ENCODE measurements at places on chromosomes 5 and 9.

GRCh38 chr9:74496406-74496805 is 729 bp upstream of the RORB start:
- no peak for DNase-seq

DNA sequence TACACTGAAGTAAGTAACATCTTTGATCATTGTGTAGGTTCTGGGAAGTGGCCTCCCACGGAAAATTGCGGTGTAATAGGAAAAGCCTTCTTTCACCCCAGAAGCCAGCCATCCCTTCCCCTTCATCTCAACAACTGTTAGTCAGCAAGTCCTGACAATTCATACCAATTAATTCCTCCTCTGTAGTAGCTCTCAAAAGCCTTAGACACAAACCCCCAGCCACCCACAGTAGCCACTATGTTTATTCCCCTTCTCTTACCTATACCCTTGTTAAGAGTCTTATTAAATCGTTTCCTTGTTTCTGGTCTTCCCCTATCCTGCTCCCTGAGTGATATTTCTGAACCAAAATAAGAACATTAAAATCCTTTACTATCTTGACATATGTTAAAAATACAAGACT is 143.6 kb downstream of the PCSK5 start:
- DNase-seq = no peak

DNA sequence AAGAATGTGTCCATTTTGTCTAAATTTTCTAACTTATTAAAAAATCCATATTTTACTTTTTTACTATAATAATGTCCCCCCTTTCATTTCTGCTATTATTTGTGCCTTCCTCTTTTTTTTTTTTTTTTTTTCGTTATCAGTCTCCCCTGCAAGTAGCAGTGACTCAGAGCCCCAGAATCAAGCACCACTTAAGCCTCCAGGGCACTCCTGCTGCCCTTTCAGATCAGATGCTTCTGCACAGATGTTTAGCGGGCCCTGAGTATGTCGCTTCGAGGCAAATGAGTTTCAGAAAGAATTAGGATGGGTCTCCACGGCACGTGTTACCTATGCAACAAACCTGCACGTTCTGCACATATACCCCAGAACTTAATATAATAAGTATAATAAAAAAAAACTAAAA is 11.7 kb downstream of the MED7 start:
- DNase-seq = no peak

DNA sequence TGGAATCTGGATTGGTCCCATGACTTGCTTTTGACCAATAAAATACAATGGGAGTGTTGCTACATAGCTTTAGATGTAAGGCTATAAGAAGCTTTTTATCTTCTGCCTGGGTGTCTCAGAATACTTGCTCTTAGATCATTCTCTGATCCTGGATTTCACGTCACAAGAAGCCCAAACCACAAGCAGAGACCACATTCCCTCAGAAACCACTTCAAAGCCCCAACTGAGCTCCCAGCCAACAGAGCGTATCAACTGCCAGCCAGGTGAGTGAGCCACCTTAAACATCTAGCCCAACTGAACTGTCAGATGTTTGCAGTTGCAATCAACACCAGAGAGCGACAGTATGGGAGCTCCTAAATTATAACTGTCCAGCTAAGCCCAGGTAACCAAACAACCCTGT is 687.1 kb downstream of the TLE1 start:
- DNase-seq = no peak

DNA sequence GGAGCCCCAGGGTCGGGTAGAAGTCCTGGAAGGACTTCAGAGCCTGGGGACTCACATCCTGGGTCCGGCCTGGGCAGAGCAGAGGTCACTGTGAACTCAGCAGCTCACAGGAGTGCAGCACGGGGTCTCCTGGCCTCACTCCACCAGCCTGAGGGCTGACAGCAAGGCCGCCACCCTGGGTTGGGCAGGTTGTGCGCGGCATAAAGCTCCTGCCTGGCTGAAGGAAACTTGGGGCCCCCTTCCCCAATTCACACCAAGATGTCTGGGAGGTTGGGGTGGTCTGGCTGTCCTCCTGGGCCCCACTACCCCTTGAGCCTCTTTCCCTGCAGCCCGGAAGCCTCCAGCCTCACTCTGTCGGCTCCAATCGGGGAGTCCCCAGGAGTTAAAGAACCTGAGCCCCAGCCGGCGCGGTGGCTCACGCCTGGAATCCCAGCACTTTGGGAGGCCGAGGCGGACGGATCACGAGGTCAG is 2.1 kb downstream of the LCN15 start:
- DNase-seq = no peak

DNA sequence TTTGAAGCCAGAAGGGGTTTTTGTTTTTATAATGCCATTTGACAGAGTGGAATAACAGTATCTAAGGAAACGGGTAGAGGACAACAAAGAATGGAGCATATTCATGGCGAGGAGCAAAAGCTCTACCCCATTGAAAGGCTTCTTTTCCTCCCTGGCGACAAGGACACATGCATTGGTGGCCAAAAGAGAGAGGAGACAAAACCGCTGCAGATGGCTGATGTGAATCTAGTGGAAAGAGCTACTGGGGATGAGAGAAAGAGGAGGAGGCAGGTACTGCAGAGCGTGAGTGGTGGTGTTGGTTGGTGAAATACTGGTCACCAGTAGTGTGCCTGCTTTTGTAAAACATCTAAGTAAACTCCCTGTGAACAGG is 491 bp downstream of the APC start:
- no peak for DNase-seq

- DNase-seq = no peak
These were observed 7.6 kb downstream of the ARHGEF37 start for GRCh38 chr5:149588936-149589335.

DNA sequence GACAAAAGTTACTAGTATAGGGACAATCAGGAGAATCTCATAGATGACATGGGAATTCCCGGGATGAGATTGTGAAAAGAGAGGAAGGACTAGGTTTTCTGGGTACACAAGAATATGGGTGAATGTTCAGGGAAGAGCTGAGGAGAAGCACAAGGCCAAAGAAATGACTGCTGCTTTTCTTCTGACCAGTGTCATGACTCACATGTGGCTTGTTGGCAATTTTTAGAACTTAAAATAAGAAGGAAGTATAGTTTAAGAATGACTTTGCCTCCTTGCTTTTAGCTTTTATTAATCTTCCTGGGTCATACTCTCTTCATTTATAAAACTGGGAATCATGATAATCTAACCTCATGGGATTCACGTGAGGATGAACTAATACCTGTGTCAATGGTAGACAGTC is 652.4 kb upstream of the MEF2C start:
- no peak for DNase-seq

GRCh38 chr9:100063185-100063584 is 35.6 kb downstream of the ERP44 start:
- DNase-seq = no peak

DNA sequence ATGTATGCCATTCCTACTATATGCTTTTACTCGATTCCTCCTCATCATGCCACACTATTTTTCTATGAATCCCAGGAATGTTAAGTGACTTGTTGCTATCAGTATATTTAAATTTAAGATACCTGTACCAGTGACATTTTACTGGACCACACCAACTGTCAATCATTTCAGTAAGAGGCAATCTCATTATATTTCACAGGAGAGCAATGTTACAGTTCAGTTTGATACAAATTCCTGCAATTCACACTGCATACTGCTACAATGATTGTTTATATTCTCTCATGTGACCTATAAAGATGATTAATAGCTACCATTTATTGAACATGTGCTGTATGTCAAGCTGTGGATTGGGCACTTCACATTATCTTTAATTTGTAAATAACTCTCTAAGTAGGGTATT is 30.0 kb downstream of the SPEF2 start:
- DNase-seq = no peak

- no peak for DNase-seq
These were observed 3.9 kb upstream of the CAST start for GRCh38 chr5:96658272-96658671.

- no peak for DNase-seq
These were observed 47.3 kb downstream of the TRIO start for GRCh38 chr5:14190194-14191164.

GRCh38 chr9:108554831-108555230 is 301.0 kb downstream of the ACTL7B start:
- no peak for DNase-seq

GRCh38 chr5:54610197-54610944 is 92.8 kb downstream of the SNX18 start:
- DNase-seq = no peak

DNA sequence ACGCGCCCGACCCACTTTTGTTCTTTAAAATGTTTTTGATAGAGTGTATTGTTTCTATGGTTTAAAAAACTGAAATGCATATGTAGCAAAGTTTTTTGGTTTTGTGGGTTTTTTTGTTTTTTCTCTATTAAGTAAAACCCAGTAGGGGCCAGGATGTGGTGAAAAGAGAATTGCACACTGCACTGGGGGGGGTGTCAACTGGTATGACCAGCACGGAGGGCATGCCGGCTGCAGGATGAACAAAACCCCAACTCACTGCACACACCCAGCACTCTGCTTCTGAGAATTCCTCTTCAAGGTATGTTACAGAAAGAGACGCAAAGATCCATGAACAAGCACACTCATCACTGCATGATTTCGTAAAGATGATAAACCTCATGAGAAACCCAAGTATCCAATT is 75.0 kb downstream of the STK10 start:
- DNase-seq = no peak

DNA sequence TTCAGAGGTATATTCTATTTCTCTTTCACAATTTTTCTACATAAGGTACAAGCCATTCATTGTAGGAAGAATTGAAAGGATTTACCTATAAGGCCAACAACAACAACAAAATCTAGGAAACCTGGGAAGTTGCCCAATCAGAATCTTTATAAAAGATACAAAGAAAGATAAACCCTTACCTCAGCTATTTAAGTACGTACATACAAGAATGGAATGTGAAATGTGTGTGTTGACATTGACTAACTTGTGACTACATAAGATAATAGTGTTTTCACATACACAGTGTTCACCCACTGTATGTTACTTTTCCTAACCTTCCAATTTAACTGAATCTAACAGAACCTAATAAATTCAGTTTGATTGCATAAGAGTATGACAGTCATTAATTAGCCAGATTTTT is 154.1 kb downstream of the ADAMTS6 start:
- DNase-seq = no peak

GRCh38 chr9:14303521-14303920 is 10.4 kb downstream of the NFIB start:
- no peak for DNase-seq

DNA sequence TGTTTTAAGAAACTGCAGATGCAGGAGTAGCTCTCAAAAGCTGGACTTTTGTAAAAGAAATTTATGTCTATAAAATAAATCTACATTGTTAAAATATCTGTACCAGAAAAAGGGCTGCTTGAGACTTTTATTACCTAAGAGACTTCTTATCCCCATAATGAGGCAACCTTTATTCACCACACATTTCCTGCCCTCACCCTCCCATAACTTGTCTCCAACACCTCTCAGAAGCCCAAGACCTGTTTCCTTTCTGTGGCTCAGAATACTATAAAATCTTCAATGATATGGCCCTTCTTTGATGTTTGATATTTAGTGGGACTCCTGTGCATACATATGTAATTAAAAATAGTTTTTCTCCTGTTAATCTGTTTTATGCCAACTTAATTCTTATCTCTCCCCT is 141.5 kb upstream of the FER start:
- no peak for DNase-seq

DNA sequence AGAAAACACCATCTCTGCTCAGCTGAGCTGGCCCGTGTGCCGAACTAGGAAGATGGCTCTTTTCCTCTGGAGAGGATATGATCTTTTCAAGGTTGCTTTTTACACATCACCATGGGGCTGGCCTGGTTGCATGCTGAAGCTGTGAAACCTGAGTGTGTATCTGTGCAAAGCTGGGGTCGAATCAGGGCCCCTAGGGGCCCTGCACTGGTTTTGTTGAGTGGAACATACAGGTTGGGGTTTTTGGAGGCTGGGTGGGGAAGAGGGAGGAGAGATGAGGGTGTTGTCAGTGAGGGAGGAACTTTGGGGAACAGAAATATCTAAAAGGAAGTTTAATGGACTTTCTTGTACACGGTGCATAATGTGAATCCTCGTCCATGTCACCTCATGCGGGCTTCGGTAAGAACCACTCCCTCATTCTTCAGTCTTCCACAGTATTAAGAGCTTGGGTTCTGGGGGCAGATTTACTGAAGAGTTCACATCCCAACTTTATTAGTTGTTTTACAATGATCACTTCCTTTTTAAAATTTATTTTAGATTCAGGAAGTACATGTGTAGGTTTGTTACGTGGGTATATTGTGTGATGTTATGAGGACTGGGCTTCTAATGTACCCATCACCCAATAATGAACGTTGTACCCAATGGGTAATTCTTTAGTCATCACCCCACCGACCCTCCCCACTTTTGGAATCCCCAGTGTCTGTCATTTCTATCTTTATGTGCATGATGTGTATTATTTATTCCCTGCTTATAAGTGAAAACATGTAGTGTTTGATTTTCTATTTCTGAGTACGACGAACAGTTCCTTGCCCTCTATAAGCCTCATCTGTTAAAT is 238.2 kb downstream of the NR3C1 start:
- DNase-seq = no peak

GRCh38 chr9:127730262-127730661 is 4.8 kb downstream of the TOR2A start:
- DNase-seq = no peak

DNA sequence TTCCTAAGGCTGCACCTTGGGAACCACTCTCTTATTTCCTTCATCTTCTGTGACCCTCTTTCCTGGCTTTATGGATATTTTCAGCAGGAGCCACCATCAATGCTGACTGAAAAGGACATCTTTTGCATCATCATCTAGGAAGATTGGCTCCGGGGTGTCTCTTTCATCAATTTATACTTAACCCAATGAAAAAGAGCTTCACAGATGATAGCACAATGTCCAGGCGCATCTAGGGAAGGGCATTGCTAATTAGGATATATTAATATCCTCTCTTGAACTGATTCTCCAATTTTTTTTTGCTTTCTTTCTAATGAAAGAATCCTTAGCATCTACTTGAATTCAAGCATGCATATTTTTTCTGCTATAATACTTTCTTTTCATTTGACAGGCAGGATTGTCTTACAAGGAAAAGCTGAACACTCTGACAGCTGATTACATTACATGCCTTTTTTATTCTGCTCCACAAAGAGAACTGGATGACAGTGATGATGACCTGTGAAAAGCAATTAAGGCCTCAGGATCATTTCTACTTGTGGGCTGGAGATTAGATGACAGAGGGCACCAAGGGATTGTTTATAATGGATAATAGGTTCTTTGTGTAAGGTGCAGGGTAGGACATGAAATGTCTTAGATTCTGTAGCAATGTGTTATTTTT is 60.2 kb downstream of the PCSK1 start:
- no peak for DNase-seq

DNA sequence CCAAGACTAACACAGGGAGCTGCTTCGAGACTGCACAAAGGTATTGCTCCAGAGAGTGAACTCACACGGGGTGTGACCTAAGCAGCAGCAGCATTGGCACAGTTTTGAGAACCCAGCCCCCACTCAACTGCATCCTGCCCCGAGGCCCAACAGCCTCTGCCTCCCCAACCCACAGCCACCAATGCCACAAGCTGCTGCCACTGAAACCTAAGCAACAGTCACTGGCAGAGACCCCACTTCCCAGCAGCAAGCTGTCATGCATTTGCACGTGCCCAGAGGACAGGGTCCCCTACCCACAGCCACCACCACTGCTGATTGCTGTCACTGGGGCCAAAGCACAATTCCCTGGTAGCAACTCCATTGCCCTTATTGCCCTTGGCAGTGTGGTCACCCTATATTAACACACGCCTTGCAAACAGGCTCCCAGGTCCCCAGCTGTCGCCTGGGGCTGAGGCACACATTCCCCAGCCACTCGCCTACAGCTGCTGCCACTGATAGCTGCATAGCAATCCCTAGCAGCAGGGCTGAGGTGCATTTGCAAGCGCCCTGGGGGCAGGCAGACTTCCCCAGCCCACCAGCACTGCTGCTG is 141.0 kb downstream of the AGTPBP1 start:
- no peak for DNase-seq
